ENCODE measurements at places on chromosomes 16 and 17. TPM values are rescaled to one million over a fixed set of nuclear protein-coding genes. Genes with fewer than 3 reads are reported as not detected.

DNA sequence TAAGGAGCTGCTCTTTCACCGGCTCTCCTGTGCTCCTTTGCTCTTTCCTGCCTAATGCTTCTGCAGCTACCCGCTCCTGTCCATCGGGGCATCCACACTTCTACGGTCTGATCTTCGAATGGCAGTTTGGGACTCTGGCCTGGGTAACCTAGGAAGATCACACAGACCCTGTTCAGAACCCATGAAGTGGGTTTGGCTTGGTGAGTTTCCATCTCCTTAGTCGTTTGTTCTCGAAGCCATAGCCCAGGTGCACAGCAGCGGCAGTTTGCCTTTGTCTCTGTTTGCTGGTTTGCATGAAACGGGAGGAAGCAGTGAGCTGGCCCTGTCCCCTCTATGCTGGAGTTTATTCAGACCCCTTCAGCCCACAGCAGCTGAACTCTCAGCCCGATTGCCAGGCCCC, 29.0 kb downstream of the PSMD7 start:
- H3K27me3 ChIP-seq = no peaks in the 10 kb centered on the region
- H3K27ac ChIP-seq = no peak overlapping the region
- H3K4me1 ChIP-seq = no peaks in the 10 kb centered on the region
- no peak overlapping the region for H3K4me3 ChIP-seq
- H3K36me3 ChIP-seq = no peaks in the 10 kb centered on the region

DNA sequence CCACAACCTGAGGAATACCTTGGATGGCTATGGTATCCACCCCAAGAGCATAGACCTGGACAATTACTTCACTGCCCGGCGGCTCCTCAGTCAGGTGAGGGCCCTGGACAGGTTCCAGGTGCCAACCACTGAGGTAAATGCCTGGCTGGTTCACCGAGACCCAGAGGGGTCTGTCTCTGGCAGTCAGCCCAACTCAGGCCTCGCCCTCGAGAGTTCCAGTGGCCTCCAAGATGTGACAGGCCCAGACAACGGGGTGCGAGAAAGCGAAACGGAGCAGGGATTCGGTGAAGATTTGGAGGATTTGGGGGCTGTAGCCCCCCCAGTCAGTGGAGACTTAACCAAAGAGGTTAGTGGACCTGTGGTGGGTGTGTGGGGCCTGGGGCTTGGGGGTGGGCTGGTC, 3.1 kb downstream of the NFE2L1 start:
- H3K27me3 ChIP-seq = no peaks in the 10 kb centered on the region
- H3K4me1 ChIP-seq = peaks cover 5% of the 10 kb centered on the region
- peak overlapping the region; percentile 12 for H3K27ac ChIP-seq
- H3K4me3 ChIP-seq = no peak overlapping the region
- DNase-seq = no peak
- no peaks in the 10 kb centered on the region for H3K36me3 ChIP-seq

ACAP1 gene
- 6.5 TPM for polyA plus RNA-seq

- H3K27me3 ChIP-seq = no peaks in the 10 kb centered on the region
- DNase-seq = no peak
- H3K36me3 ChIP-seq = no peaks in the 10 kb centered on the region
- H3K4me1 ChIP-seq = no peaks in the 10 kb centered on the region
- H3K4me3 ChIP-seq = no peak overlapping the region
Observed at GRCh38 chr16:57518520-57518919, 17.9 kb downstream of the CCDC102A start.

DNA sequence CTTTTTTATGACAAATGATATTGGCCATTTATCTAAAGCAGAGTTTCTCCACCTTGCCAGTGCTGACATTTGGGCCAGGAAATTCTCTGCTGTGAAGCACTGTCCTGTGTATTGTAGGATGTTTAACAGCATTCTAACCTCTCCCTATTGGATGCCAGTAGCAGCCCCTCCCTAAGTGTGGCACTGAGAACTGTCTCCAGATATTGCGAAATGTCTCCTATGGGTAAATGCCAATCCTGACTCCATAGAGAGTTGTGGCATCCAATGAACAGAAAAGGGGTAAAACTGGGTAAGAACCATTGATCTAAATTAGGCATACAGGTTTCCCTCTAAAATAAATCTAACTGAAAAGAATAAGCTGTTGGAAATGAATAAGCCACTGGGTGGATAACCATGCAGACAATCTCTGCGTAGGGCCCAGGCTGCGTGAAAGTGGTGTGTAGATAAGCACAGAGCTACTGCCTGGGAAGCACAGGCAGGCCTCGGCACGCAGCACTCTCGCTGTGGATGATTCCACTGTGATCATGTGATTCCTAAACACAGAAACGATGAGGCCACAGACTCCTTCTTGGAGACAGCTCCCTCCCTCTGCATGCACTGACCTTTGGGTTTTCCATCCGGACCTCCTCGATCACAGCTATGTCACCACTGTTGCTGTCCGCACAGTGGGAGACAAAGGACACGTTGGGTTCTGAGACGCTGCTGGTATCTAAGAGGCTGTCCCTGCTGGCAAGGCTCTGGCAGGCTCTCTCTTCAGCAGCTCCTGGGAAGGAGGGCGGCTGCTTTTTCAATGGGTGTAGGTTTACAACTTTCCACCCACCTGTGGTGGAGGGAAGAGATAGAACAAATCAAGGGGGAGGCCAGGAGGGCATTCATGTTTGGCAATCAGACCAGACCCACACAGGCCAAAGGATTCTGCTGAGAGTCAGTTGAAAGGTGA, 44.1 kb downstream of the GTF3C1 start:
- H3K36me3 ChIP-seq = peaks cover 29% of the 10 kb centered on the region
- no peak overlapping the region for H3K4me3 ChIP-seq
- no peaks in the 10 kb centered on the region for H3K4me1 ChIP-seq
- no peak overlapping the region for H3K27ac ChIP-seq
- no peaks in the 10 kb centered on the region for H3K27me3 ChIP-seq

ITGAD gene
- polyA plus RNA-seq = not detected

DNA sequence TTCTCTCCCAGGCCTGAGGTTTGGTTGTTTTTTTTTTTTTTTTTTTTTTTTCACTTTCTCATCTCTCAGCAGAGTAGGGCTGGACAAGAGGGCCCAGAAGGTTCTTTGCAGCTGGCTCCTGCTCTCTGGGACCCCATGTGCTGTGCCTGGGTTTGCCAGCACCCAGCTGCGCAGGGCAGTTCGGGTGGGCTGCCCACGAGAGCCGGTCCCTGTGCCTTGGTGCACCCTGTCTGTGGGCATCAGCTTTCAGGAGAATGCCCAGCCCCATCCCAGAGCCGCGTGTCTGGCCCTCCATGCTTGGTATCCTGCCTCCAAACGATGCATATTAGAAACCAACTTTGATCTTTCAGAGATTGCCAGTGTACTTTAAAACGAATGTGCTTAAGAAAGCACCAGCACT, 15.0 kb upstream of the GSE1 start:
- H3K27me3 ChIP-seq = no peaks in the 10 kb centered on the region
- H3K27ac ChIP-seq = no peak overlapping the region
- no peak for DNase-seq
- H3K36me3 ChIP-seq = no peaks in the 10 kb centered on the region
- H3K4me1 ChIP-seq = no peaks in the 10 kb centered on the region

DNA sequence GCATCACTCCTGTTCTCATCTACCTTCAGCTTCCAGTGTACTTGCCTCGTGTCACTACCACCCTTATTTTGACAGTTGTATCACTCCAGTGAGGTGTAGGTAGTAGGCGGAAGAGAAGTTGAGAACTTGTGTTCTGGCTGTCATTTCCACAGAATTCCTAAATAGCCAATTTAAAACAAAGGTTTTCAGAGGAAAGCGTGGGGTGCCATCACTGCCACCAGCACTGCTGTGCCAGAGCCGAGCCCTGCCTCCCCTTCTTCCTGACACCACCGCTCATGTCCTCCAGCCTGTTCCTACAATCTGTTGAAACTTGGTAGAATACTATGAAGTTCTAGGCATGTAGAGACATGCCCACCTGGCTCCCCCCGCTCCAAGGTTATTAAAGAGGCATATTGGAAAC, 215.8 kb downstream of the TANC2 start:
- no peak for DNase-seq
- H3K4me3 ChIP-seq = no peak overlapping the region
- H3K4me1 ChIP-seq = no peaks in the 10 kb centered on the region

DNA sequence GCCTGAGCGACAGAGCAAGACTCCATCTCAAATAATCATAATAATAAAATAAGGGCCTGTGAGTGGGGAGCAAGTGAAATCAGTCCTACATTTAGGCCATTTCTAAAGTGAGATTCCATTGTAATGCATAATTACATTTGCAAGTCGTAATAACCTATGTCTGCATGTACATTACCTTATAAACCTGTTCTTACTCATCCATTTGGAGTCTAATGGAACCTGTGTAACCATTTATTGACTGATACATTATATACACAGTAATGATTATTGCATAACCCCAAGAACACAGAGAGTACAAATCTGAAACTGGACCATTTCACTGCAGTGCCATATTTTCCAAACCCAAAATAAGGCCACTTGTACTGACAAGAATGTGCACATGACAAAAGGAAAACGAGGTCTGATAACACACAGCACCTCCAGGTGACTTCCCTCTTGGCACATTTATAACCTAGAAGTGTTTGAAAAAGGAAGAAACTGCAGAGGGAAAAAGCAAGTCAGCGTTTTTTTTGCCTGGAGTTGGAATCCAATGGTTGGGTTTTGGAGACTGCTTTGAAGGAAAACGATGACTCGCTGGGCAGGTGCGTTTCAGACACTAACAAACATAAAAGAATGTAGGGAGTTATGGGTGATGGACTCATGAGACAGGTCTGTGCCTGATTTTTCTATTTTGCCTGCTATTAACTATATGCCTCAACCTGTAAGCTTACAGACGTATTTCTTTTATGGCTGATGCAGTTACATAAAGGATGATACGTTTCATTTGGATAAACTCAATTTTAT, 63.6 kb upstream of the KIFC3 start:
- DNase-seq = no peak
- no peaks in the 10 kb centered on the region for H3K36me3 ChIP-seq
- H3K4me3 ChIP-seq = no peak overlapping the region
- peaks cover 4% of the 10 kb centered on the region for H3K27me3 ChIP-seq
- no peaks in the 10 kb centered on the region for H3K4me1 ChIP-seq

Data from aorta (tissue), 5 donors.